Activated CD4-positive, alpha-beta T cell treated with anti-CD3 and anti-CD28 coated beads, Interleukin-10, Interleukin-2, amounts not matched to agents 100 ng/mL and 50 ng/mL, durations not matched to agents 16 hours and 8 hours (primary cell): ENCODE measurements at places on chromosomes 16 and 17.

- no peak for DNase-seq
These were observed 26.6 kb upstream of the OR1F1 start for GRCh38 chr16:3161235-3162018.

DNA sequence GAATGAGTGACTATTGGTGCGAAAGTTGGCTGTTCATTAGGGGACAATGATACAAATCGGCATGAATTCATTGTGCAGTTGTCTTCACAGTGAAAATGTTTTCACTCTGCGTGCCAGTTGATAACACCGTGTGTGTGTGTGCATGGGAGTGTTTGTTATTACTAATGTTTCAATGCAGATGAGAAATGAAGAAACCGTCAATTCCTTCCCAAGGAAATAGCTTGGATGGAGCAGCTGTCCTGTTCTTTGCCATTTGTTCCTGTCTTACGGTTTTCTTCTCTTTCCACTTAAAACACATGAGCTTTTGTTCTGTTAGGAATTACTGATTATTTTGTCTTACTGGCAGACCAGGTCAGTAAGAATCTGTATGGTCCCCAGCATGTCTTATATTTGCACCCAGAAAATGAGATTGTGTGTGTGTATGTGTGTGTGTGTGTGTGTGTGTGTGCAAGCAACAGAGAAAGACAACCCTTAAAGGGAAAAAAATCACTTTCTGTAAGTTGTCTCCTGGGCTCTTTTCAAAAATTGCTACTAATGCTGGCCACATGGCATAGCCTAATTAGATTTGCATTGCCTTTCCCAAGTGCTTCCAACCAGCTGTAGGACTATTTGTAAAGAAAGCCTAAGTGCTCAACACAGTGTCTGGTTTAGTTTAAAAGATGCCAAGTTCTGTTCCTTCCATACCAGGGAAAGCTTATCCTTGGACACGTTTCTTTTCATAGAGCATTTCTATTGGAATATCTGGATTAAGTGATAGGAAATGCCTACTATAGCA is 23.8 kb downstream of the SHISA9 start:
- DNase-seq: no peak

DNA sequence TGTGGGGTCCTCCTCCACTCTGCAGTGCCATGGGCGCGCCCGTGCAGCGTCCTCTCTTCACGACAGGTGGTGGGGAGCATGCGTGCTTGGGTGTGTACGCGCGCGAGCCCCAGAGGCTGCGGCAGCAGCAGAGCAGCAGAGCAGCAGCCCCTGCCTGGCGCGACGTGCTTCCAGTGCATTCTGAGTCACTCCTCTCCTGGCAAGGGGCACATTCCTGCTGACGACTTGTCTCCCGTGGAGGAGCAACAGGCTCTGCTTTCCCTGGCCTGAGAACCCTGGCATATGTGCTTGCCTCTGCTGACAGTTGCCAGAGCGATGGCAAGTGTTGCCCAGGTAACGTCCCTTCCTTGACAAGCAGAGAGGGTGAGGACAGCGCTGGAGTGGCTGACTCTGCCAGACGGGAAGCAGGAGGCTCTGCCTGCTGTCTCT is 133.8 kb upstream of the PLCG2 start:
- DNase-seq: no peak

- DNase-seq: no peak
These were observed 903.4 kb upstream of the CDH8 start for GRCh38 chr16:62939687-62940086.

DNA sequence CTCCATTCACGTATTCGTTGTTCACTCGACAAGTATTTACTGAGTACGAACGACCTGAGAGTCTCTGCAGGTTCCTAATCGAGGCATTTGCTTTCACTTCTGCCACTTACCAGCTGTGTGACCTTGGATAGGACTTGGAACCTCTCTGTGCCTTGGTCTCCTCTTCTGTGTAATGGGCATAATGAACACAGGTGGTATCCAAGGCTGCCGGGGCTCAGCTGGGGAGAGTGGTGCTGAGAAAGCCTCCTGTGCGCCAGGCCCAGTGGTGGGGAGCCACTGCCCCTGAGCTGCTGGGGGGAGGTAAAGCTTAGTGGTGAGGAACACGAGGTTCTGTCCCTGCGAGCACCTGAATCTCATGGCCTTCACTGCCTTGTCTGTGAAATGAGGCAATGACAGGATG is 150.7 kb downstream of the IRF8 start:
- DNase-seq: no peak

- no peak for DNase-seq
These were observed 11.2 kb upstream of the CLEC19A start for GRCh38 chr16:19274165-19274797.

GRCh38 chr17:41624208-41625101 is at the start of gene KRT17:
KRT17 (minus strand) TSS chr17:41624575; CDS start chr17:41624509, 66 bp downstream.
- DNase-seq: no peak

- DNase-seq: peak; percentile 54
These were observed 70.8 kb upstream of the TNRC6C start for GRCh38 chr17:77887464-77888241.

- no peak for DNase-seq
These were observed 17.3 kb downstream of the RABEP1 start for GRCh38 chr17:5299383-5299782.

DNA sequence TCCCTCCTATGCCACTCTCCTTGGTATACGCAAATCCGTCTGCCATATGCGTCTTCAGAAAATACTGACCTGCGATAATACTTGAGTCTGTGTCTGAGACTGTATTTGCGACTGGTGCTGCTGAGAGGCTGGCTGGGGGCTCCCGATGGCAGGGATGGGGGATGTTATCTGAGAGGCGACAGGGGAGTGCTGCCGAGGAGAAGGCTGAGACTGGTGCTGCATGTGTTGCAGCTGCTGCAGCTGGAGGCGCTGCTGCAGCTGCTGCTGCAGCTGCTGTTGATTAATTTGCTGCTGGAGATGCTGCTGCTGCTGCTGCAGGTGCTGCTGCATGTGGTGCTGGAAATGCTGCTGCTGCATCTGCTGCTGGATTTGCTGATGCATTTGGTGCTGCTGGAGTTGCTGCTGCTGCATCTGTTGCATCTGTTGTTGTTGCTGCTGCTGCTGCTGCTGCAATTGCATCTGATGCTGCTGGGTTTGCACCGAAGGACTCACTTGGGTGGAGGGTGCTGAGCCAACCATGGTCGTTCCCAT is 107.7 kb downstream of the TOX3 start:
- DNase-seq: no peak

DNA sequence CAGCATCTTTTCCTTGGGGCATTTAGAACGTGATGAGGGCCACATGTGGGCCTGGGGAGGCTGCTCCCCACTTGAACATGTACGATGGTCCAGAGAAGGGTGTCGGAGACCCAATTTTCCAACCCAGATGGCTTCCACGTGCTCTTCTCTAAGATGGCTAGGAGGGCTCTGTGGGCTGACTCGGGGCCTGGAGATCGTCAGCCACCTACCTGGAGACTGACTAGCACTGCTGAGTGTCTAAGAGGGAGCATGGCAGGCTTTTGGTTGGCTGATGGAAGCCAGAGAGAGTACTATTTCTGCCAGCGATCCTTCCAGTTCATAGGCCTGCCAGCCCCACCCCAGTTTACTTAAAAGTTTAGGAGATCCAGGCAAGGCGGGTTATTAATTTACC is 60.2 kb upstream of the CLEC18A start:
- no peak for DNase-seq

DNA sequence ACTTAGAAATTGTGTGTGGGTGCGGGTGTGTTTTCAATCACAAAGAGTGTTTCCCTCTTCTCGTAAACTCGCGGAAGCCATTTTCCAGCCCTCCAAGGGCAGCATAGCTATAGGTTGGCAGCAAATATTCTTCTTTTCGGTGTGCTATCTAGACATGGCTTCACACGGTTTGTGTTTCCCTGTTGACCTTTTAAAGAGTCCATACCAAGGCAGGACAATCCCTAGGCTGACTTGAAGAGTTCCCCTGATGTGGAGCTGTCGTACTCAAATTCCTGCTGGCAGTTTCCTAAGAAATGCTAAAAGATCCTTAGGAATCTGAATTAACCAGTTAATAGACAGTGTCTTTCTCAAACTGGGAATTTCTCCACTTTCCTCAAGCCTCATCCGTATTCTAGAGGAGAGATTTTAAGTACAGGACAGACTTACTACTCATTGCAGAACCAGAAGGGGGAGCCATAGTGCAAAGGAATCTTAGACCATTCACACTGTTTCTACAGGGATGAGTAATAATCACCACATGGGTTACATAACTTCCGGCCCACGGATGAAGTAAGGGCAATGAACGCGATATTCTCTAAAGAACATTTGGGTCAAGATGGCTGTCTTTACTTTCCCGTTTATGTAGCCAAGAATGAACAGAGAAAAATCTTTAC is 288.6 kb upstream of the ELAC2 start:
- peak; percentile 68 for DNase-seq

DNA sequence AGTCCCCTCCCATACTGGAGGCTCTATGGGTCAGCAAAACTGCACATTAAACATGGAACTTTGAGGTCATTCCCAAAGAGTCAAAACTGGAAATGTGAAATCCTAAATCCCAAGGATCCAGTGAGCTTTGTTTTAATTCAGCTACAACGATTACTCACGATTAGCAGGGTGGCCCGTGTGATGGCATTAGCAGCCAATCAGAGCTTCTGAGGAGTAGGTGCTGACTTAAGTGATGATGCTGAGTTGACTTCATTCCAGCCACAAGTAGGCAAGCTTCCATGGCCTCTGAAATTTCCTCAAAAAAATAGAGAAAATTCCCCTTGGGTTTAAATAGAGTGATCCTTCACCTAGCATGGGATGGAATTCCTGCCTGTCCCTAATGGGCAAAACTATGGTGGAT is 28.1 kb upstream of the BEAN1 start:
- no peak for DNase-seq

GRCh38 chr16:76474048-76474447 is 196.8 kb downstream of the CNTNAP4 start:
- DNase-seq: no peak

DNA sequence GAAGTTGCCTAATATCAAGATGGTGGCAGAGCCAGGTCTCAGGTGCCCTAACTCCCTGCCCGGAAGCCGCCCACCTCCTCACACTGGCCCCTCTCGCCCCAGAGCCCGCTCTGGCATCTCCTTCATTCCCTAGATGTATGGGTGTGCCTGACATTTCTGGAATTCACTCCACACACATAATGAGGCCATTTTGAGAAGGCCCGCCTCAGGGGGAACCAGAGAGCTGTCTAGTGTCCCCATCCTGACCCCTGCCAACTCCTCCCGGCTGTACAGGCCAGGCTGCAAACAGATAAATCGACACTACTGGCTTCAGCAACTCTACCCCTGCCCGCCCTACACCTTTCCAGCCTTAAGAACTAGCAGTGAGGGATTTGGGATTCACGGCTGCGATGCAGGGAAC is 7.7 kb downstream of the WNT3 start:
- DNase-seq: no peak

- no peak for DNase-seq
These were observed 2.4 kb downstream of the KIAA0513 start for GRCh38 chr16:85029981-85030401.

DNA sequence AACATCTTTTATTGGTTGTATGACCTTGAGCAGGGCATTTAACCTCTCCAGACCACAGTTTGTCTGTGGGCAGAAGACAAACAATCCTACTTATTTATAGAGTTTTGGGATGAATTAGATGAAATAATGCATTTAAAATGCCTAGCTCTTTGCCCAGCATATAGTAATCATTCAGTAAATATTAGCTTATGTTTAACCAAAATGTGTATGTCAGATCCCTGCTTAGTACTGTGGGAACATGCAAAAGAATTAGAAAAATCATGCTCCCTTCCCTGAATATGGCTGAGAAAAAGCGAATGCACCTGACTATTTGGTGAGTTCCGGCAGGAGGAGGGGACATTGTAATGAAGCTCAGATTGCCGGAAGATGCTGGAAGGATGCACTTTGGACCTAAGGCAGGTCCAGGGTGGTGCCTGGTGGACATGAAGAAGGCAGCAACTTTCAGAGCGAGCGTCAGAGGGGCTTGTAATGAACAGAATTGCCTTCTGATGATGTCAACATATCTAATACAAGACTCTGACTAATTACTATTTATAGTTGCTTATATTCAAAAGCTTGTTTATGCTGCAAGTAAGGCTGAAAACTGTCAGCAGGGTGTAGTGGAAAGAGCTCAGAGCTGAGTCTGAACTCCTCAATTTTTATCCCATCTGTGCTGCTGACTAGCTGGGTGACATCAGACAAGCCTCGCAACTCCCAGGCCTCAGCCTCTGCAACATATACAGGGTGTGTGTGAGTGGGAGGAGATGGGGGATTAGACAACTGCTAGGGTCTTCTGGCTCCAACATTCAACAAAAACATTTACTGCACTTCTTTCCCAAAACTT is 221.2 kb downstream of the PRKCA start:
- no peak for DNase-seq

- DNase-seq: no peak
These were observed 309.0 kb downstream of the CPPED1 start for GRCh38 chr16:12494661-12495060.

DNA sequence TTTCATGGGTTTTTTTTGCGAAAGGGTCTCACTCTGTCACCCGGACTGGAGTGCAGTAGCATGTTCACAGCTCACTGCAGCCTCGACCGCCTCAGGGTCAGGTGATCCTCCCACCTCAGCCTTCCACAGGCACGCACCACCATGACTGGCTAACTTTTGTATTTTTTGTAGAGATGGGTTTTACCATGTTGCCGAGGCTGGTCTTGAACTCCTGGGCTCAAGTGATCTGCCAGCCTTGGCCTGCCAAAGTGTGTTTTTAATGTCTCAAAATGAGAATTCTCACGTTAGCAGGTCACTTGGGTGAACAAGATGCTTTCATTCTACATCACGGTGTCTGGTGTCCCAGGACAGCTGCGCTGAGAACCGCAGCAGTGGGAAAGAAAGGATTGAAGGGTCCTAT is 3.2 kb downstream of the FBXO31 start:
- DNase-seq: peak; percentile 47

GRCh38 chr17:6561446-6561845 is 5.1 kb upstream of the PITPNM3 start:
- DNase-seq: no peak

- no peak for DNase-seq
These were observed 49.5 kb upstream of the PHOSPHO1 start for GRCh38 chr17:49280061-49280460.

DNA sequence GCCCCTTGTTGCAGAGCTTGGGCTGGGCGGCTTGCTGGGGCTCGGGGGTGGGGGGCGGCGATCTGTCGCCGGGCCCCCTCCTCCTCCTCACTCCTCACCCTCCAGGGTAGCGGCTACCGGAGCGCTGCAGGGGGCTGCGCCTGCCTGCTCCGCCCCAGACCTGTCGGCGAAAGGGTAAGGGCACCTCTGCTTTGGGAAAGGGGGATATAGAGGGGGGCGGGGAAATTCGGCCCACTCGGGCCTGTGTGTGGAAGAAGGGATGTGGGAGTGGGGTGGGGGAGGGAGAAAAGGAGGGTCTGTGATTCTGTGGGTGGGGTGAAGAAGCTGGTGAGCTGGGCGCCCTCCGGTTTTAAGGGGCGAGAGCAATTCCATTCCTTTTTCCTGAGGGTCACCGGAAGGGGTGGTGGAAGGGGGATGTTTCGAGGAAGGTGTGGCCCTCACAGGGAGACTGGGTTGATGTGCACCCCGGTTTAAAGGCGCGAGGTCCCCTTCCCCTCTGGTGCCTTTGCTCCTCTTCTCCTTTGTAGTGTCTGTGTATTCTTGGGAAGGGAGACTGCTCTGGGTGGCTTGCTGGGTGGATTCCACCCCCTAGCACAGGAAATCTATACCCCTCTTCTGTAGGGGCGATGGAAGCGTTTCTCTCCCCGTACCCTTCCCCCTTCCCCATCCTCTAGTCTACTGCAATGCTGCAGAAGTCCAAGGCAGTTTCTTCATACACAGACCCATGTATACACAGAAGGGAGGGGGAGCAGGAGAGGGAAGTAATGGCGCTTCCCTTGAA is 878 bp downstream of the TAOK1 start:
- peak; percentile 24 for DNase-seq
